ENCODE measurements at places on chromosomes 12 and 14.

DNA sequence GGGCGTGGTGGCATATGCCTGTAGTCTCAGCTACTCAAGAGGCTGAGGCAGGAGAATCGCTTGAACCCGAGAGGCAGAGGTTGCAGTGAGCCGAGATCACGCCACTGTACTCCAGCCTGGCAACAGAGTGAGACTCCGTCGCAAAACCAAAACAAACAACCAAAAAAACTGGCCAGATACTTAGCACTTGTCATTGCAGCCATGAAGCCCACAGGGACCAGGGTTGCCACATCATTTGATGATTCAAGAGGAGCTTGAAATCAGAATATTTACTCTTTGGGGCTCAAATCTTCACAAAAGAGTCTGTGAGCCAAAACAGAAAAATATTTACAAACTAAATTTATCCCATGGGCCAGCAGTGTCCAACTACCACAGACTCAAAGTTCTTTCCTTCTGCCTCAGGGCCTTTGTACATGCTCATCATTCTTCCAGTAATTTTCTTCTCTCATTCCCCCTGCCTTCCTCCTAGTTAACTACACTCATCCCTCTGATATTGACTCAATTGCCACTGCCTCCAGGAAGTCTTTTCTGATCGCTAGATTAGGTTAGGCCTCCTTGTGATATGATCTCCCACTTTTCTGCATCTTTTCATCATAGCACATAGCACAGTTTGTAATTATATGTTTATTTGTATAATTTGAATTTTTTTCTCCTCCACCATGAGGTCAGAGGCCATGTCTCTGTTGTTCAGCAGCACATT lies 130.8 kb upstream of the PLEKHG7 start:
- no peak for DNase-seq

- DNase-seq = no peak
These were observed 58.3 kb upstream of the ANP32D start for GRCh38 chr12:48414021-48414420.

DNA sequence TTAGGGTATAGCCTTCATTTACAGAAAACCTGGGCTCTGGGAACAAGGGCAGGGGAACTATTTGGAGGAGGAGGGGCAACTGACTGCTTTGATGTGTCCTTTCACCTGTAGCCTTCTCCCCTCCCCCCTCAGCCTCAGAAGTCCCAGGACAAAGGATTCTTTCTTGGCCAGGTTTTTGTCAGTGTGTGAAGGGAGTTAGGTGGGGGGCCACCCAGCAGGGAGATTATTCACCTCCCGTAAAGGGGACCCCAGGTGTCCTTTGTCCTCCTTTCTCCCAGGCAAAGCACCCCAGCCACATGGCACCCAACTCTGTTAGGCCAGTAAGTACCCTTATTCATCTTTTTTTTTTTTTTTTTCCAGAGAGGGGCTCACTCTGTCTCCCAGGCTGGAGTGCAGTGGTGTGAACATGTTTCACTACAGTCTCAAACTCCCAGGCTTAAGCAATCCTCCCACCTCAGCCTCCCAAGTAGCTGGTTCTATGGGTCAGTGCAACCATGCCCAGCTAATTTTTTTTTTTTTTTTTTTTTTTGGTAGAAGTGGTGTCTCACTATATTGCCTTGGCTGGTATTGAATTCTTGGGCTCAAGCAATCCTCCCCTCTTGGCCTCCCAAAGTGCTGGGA lies 723 bp upstream of the NFE2 start:
- no peak for DNase-seq

DNA sequence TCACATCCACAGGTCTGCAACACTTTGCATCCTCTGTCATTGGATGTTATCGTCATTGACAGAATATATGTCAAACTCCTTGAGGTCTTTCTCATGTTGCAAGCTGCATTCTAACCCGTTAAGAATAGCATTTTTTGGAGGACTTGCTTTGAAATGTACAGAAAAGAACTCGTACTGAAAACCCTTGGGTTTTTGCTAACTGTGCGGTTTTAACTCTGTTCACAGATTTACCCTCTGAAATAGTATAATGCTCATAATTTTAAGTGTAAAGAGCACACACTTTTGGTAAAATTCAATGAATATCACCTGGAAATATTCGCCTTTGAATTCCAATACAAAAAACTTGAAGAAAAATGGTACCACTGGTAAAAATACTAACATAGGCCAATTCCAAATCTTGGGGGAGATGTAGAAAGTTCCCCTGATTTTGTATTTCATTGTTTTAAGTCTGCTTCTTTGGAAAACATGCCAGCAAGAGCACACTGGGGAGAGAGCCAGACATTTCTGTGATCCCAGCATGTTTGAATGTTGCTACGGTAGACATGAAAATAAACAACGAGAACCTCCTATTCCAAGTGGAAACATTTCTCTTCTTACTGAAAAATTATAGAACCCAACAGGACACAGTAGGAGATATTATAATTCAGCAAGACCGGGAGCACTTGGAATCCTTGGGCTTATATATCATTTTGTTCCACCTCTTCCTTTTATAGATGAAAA lies 446.0 kb downstream of the AEBP2 start:
- DNase-seq = no peak

DNA sequence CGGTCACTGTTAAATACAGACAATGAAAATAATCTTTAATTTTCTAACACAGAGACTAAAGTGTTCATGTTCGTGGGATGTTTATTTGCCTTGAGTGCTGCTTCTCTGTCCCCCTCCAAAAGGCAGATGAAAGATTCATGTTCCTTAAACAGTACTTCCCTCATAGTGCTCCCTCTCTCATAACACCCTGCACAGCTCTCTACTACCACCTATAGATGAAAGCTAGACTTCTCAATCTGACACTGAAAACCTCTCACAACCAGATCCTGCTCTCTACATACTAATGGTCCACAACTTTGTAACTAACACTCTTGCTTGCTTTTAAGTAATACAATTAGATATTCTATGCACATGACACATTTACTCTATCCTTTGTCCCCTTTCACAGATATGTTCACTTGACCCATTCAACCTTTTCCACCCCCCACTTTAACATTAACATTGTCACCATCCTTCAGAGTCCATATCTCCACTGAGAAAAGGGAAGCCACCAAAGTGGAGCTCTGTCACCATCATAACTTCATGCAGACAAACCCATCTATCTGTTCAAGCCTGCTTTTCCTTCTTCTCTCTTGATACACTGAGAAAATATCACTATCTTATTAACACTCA lies 266.4 kb upstream of the USP15 start:
- DNase-seq = peak; percentile 43

GRCh38 chr14:88804035-88804434 lies 11.3 kb upstream of the EML5 start:
- no peak for DNase-seq

DNA sequence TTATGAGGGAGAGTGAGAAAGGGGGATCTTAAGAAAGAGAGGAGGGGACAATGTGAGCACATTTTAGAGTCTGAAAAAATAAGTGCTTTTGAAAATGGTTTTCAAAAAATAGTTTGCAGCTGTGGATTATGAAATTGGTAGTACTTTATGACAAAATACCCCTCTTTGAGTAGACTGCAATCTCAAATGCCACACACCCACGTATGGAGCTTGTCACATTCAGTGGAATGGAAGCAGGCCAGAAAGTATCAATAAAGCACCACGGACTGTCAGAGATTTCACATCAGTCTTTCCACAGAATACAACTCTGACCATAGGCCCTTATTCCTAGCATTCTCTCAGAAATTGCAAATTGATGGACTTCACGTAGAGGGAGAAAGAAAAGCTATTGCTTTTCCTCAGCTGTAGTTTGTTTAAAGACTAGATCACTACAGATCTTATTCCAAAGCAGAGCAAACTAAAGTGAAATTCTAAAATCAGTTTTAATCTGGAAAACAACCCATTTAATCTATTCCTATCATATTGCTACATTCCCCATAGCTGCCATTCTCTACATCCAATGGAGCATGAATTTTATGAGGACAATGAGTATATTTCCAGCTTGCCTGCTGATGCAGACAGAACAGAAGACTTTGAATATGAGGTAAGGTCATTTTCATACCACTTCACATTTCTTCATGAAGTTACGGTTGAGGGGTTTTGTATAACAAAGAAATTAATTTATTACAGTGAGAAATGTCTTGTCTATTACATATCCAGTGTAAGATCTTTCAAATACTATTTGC lies 321.3 kb downstream of the PDZRN4 start:
- no peak for DNase-seq

DNA sequence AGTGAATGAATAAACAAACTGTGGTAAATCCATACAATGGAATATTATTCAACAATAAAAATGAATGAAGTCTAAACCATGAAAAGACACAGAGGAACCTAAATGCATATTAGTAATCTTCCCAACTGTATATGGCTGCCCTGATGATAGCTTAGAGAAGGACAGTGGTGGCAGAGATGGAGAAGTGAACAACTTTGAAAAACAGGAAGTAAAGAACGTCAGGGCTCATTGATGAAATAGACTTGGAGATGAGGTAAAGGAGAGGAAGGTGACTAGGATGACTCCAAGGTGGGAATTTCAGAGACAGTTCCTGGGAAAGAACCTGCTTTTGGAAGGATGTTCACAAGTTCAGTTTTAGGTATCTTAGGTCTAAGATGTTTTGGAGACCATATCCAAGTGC lies 36.3 kb upstream of the NT5DC3 start:
- no peak for DNase-seq

DNA sequence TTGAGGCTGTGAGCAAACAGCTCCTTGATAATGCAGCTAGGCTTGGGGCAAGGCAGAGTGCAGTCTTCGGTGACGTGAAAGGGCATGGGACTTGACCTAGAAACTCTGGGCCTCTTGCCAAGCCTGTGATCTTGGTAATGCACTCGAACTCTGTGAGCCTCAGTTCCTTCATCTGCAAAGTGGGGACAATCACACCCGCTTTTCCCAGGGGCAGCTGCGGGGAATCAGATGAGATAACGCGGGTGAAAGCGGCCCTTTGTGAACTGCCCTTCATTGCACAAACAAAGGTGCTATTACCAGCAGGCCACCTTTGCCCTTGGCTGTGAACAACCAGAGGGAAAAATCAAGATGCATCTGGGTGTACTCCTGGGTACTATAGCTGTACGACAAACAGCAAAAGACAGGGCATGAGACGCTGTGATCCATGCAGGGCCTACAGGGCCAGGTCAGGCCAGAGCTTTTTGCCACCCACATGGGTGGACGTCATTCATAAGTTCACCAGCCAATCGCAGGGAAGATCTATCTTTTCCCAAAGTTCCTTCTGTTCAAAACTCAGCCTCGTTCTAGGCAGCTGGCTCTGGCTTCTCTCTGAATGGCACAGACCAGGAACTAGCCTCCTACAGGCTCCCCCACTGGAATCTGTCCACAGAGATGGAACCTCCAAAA lies 3.2 kb downstream of the MSI1 start:
- no peak for DNase-seq

DNA sequence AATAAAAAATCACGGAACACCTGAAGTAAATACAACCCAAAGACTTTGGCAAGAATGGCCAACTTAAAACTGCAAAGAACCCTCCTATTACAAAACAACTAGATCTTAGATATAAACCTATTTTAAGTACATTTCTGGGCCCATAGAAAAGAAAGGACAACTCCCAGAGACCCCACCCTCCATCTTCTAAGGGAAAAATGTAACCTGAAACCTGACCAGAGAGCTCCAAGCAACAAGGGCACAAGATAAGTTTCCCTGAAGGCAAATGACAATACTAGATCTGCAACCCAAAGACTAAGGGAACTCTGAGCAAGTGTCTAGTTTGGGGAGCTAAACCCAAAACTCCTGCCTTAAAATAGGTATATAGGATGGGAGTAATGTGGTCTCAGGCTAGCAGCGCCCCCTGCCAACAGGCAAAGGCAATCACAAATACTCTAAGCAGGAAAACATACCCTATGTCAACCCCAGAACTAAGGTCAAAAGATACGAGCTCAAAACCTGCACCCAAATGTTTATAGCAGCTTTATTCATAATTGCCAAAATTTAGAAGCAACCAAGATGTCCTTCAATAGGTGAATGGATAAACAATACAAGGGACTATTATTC lies 218.9 kb downstream of the ITPR2 start:
- DNase-seq = peak; percentile 39

DNA sequence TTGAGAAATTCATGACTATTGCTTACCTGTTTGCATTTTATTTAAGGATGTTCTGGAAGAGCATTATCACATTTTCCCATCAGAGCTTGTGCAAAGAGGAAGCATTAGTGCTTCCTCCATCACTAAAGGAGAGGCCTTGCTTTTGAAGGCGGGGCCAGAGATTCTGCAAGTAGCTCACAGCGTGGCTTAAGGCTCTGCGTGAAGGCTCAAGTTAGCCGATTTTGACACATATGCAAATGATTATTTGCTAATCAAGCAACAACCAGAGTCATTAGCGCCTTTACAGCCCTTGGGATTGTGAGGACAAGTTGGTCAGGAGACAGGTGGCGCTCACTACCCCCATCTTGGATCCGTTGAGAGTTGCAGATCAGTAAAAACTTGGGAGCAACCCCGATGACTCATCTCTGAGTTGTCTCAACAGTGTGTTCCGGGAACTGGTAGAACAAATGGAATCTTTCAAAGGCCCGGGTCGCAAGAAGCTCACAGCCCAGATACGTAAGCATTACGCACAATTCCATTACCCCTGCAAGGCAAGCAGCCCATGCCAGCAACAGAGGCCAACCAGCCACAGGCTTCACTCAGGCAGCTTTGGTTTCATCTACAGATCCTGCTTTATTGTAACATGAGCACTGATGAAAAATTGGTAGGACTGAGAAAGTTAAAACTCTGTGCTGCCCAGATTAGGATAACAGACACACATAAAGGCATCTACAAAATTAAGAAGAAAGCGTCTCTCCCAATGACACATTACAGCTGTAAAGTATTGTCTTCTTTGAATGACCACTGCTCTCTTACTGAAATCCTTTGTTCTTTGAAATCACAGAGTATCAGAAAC lies 34.9 kb upstream of the SPTSSA start:
- peak; percentile 98 for DNase-seq

DNA sequence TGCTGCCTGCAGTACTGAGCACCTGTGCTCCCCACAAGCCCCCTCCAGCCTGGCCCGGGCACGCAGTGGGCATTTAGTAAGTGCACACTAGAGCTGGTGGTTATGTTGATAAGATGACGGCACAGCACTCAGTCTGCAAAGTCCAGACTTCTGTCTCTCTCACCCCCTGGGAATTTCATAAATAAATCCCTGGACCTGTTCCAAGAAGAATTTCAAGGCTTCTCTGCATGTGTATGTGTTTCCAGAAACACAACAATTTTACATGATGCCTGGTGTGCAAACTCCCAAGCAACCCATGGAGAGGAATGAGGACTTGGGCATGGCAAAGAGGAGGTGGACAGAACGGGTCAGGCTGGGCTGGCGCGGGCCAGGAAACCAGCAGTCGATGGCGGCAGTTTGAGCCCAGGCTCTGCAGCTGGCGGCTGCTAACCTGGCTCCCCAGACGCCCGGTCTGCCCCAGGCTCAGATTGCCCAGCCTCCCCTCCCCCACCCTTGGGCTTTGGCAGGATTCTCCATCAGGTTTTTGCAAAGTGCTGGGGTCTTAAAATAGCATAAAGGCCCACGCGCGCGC lies 10.4 kb upstream of the ACVR1B start:
- peak; percentile 38 for DNase-seq

GRCh38 chr12:69102856-69103255 lies 136.5 kb upstream of the CPSF6 start:
- no peak for DNase-seq
